ENCODE measurements at places on chromosomes 2 and 18. TPM values are rescaled to one million over a fixed set of nuclear protein-coding genes. Genes with fewer than 3 reads are reported as not detected.

- DNase-seq: no peak
Observed at GRCh38 chr18:34623557-34623956, 86.5 kb upstream of the DTNA start.

GRCh38 chr18:1994471-1994870 is 576.8 kb downstream of the METTL4 start:
- DNase-seq: no peak

DNA sequence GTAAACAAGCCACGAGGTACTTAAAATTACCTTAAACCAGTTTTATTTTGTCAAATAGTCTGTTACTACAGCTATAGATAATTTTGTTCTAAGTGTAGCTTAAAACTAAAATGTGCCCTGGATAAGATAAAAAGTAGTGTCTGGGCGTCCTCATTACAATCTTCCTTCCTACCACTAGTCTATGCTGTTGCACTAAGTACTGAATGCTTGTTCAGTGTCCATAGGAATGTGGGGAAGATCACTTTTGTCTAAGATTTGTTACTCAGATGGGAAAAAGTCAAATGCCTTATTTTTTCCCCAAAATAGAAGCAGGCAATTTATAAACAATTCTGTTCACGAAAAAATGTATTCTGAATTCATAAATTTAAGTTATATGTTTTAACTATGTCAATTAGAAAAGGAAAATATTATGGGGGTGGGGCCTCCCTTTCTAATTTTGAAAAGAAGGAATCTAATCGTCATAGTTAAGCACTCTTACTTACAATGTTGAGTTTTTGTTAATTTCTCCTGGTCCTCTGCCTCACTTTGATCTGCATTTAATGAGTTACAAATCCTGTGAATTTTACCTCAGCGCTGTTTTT is 140.4 kb upstream of the VRK2 start:
- peak; percentile 58 for DNase-seq

DNA sequence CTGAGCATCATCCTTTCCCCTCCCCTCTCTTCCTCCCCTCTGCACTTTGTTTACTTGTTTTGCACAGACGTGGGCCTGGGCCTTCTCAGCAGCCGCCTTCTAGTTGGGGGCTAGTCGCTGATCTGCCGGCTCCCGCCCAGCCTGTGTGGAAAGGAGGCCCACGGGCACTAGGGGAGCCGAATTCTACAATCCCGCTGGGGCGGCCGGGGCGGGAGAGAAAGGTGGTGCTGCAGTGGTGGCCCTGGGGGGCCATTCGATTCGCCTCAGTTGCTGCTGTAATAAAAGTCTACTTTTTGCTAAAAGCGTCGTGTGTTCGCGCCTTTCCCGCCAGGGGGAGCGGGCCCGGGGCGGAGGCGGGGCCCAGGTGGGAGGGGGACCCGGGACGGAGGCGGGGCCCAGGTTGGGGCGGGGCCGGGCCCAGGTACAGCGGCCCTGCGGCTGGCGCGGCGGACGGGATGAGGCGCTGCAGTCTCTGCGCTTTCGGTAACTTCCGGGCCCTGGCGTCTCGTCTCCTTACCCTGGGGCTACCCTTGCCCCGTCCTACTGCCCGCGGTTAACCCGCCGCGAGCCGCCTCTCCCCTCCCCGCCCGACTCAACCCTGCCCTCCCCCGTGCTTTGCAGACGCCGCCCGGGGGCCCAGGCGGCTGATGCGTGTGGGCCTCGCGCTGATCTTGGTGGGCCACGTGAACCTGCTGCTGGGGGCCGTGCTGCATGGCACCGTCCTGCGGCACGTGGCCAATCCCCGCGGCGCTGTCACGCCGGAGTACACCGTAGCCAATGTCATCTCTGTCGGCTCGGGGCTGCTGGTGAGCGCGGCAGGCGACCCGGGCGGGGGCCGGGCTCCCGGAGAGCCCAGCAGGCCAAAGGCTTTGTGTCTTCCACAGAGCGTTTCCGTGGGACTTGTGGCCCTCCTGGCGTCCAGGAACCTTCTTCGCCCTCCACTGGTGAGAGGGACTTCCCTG is at the start of gene KRTCAP3:
Gene KRTCAP3 (plus strand): TSS at position 424 of the 962 bp plus-strand sequence. CDS start 32 bp downstream, at position 456.
- peak; percentile 74 for DNase-seq

- no peak for DNase-seq
Observed at GRCh38 chr18:75207310-75208154, 1.4 kb downstream of the PTGR3 start.

DNA sequence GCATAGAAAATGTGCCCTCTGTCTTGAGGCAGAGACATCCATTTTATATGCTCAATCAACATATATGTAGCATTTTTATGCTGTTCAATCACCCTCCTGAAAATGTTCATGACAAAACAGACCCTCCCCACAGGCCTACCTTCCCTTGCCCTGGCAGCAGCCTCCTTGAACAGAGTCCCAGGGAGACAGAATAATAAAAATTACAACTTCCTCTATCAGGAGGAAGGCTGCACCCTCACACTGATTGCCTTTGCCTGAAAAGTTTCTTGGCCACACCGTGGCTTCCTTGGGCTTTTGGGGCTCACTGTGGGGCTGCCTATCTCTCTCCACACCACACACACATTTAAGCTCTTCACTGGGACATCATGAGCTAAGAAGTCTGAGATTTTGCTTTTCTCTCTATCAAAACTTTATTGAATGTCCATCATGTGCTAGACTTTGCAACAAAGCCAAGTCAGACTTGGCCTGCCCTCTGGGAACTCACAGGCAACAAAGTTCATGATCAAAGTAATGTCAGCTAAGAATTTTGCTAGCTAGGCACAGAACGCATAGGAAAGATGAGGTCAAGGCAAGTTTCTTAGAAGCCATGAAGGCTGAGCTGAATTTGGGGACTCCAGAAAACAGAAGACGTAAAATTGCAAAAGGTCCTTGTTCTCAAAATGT is 101.6 kb downstream of the BCL2L11 start:
- peak; percentile 45 for DNase-seq

GRCh38 chr18:59681521-59682004 is 15.7 kb downstream of the CCBE1 start:
- DNase-seq: no peak

DNA sequence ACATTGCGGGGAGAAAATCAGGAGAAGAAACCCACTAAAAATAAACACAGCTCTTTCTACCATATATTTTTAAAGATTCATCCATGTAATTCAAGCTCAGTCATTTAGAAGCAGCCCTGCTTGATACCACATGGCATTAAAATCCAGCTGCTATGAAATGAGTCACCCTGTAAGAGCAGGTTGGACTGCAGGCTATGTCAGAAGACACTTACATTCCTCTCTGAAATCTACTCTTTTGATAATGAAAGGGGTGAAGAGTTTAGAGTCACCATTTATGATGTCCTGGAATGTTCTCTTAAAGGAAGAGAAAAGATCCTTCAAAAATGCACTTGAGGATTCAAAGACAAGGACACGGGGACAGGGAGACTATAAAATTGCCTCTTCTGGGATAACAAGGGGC is 100.6 kb upstream of the APCDD1 start:
- DNase-seq: no peak

DNA sequence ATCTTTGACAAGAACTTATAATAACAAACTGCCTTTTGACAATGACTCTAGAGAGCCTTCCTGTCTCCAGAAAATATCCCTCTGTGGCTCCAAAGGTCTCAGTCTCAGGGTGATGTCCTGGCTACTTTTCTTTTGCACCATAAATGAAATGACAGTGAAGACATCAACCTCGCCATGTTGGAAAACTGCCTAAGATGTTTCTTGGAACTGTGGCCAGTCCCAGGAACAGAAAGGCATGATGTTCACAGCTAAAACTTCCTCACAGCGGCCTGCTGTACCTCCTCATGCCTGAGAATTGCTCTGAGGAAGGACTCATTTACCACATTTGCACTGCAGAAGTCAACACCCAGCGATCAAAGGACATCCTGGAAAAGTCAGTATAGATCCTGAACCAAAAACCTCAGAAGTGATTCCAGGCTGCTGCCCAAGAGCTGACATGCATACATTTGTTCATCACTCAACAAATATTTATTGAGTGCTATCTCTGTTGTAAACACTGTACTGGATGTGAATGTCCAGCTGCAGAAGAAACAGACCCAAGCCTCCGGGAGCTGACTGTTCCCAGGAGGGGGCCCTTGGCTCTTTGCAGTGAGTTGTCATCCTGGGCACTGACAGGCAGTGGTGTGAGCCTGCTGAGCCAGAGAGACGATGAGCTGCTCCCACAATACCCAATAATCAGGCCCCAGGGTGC is 64.3 kb upstream of the ACSL3 start:
- no peak for DNase-seq

- DNase-seq: no peak
Observed at GRCh38 chr2:8304821-8305766, 376.8 kb upstream of the ID2 start.

- peak; percentile 79 for DNase-seq
Observed at GRCh38 chr2:102418421-102418961, 4.5 kb upstream of the IL18RAP start.

GRCh38 chr2:235937936-235938335 is 230.2 kb downstream of the GBX2 start:
- DNase-seq: no peak

GRCh38 chr2:219178377-219179175 is 501 bp downstream of the RETREG2 start:
- DNase-seq: peak; percentile 84

DNA sequence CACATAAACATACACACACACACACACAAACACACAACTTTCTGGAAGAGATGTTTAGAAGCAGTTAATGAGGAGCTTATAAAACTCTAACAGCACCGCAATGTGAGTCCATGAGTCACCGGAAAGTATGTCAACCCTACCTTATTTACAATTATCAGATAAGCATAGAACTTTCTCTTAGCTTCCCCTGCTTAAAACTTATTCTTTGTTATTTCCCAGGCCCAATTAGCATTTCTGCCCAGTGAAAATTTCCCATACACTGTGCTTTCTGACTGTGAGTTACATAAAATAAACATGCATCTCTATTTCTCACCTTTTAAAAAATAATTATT is 737.6 kb downstream of the LRP1B start:
- DNase-seq: no peak

DNA sequence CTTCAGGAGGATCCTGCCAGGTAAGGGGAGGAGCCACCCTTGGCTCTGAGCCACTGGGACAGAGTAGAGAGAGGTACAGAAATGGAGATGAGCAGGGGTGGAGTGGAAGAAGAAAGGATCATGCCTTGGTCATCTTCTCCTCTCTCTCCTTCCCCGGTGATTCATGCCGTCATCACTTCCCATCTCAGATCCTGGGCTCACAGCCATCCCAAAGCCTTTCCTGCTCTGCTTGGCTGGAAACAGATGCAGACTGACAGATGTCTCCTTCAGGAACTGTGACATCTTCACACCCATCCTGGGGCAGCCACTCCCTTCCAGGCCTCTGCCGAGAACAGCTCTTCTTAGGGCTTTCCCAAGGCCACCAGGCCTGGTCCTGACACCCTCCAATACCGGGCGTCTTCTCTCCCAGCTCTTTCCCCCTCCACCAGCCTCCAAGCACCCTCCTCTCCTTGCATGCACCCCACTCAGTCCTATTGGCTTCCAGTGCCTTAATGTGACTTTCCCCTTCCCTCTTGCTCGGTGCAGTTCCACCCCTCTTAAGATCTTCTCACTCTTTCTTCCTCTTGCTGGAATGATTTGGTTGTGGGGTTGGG is 58.3 kb upstream of the TNP1 start:
- no peak for DNase-seq

- DNase-seq: no peak
Observed at GRCh38 chr2:216884347-216884746, 24.5 kb upstream of the TNP1 start.

- DNase-seq: no peak
Observed at GRCh38 chr18:79806976-79807841, 9.5 kb downstream of the KCNG2 start.

- DNase-seq: no peak
Observed at GRCh38 chr2:84271977-84272376, 187.1 kb downstream of the SUCLG1 start.

- no peak for DNase-seq
Observed at GRCh38 chr2:99707592-99707991, 217.8 kb upstream of the REV1 start.

DNA sequence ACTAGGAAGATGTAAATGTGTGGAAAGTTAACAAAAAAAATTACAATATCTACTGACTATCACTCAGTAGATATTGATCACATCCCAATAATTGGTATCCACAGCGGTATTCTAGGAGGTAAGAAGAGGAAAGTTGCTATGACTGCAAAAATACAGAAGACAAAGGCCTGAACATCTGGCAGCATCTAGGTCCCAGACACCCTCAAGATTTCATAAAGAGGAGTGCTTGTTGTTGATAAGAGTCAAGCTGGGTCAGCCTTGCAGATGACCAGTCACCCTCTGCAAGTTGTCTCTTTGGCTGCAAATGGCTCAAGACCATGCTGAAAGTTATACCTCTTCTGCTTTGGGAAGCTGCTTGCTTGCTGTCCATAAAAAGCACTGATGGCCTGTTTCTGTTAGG is 228.4 kb upstream of the FBXO11 start:
- no peak for DNase-seq

DNA sequence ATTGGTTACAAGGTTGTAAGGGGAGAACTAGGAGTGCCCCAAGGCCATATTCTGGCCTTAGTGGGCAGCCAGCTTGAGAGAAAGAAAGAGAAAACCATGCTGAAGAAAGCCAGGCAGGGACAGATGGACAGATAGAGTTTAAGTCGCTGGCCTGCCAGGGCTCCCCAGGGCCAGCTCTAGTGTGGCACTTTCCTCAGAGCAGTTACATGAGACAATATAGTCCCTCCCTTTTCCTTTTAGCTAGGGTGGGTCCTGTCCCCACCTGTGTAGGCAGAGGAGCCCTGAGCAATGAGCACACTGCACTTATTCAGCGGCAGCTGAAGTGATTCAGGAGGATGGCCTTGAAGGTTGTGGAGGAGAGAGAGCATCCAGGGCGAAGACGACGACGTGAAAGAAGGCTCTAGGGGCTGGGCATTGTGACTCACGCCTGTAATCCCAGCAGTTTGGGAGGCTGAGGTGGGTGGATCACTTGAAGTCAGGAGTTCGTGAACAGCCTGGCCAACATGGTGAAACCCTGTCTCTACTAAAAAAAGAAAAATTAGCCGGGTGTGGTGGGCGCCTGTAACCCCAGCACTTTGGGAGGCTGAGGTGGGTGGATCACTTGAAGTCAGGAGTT is 152.0 kb upstream of the SLC1A4 start:
- no peak for DNase-seq

DNA sequence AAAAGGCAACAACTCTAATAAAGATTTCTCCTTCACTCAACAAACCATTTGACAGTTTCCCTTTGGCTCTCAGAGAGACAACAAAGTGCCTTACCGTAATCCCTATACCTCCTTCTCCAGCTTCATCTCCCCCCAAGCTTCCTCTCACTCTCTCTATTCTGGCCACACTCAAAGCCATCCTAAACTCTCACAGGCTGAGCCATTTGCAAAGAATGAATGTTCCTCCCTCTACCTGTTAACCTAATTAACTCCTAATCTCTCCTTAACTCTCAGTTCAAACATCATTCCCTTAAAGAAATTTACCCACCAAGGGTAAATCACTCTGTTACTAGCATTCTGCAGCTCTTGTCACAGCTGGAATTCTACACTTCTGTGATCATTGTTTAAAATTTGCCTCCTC is 38.2 kb downstream of the GFPT1 start:
- DNase-seq: no peak

The CD302 gene
- 0.54 TPM for total RNA-seq

The GULP1 gene
- not detected for total RNA-seq

The SLC23A3 gene
- total RNA-seq: 1.8 TPM

The APLF gene
- total RNA-seq: 2.0 TPM

The HRH4 gene
- total RNA-seq: 1.6 TPM

The VWA3B gene
- not detected for total RNA-seq

The NEDD4L gene
- 3.5 TPM for total RNA-seq

The RAX gene
- not detected for total RNA-seq

The ASB18 gene
- total RNA-seq: not detected

The CYP27A1 gene
- total RNA-seq: not detected

The RAB6C gene
- total RNA-seq: not detected

Data from activated CD4-positive, alpha-beta T cell treated with anti-CD3 and anti-CD28 coated beads, Interleukin-2, amount 10 ng/mL, durations not matched to agents 24 days and 14 days (primary cell).